ENCODE measurements at places on chromosomes 5 and 9.

DNA sequence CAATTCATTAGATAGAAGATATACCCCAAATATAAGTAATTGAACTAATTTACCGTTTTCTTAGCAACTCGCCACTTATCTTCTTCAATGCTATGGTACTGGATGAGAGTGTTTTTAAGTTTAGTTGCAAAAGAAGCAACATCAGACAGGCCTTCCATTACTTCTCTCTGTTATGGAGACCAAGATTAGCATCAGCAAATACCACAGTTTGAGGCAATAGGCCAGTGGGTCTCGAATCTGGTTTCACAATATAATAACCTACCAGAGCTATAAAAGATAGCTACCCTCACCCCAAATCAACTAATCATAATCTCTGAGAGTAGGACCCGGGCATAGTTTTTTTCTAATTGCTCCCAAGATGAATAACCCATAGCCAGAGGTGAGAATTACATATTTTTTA lies 5.1 kb downstream of the STARD4 start:
- DNase-seq, result no peak

GRCh38 chr9:84235511-84235910 lies 105.0 kb downstream of the SLC28A3 start:
- DNase-seq, result no peak

- no peak for DNase-seq
These were observed 13.3 kb upstream of the LPCAT1 start for GRCh38 chr5:1536871-1537602.

- DNase-seq, result no peak
These were observed 121.2 kb upstream of the IRX2 start for GRCh38 chr5:2872676-2873075.

DNA sequence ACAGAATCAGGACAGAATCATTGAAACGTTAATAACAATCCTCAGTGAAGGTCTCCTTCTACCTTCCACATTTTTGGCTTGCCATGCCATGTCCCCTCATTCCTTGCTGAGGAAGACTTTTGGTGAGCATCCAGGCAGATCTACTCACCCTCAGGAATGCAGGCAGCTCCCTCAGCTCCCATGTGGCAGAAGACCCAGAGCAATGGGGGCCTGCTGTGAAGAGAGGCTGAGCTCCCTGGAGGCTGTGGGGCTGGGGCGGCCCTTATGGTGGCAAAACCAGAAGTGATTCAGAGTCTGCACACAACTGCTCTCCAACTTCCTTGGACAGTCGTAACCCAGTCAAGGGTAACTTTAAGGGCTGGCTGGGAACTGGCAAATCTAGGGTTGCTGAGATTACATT lies 247.2 kb upstream of the EFNA5 start:
- no peak for DNase-seq

- DNase-seq, result no peak
These were observed 9.4 kb downstream of the NDUFS6 start for GRCh38 chr5:1810581-1811101.

GRCh38 chr5:66242050-66242715 lies 98.1 kb downstream of the SREK1 start:
- peak; percentile 26 for DNase-seq

DNA sequence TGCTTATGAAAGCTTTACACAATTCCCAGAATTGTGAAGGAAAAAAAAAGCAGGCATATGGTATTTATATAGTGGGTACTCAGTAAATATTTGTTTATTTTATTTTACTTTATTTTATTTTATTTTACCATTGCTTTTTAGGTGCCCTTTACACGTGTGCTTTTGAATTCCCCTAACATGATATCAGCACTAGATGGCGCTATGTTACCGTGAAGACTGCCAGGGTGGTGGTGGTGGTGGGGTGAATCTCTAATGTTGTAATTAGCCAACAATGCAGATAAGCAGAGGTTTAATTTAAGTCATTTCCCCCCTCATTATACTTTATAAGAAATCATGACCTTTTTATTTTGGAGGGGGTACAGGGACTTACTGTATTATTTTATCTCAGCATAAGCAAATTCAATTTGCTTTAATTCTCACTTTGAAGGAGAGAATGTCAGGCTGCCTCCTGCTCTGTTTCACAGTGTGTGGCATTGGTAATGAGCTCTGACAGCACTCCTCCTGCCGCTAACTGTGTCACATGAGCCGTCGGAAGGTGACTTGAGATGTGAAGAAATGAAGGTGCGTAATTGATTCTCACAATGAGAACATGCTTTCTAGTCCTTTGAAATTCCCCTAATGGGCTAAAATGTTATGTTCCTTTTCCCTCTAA lies 165.6 kb downstream of the YTHDC2 start:
- DNase-seq, result peak; percentile 66

DNA sequence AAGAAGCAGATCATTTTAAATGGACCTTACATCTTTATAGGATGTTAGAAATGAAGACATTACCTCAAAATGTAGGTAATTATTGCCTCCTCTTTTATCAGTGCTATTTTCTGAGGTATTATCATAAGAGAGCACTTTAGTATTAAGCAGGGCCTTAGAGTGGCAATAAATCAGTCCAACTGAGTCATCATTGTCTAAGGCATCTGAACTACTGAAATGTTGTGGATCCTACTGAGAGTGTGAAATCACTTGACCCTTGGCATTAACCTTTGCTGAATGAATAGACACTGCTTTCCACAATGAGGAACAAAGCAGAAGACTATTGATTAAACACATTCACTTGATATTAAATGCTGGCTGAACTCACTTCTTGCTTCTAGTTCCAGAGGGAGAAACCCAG lies 224.6 kb upstream of the ARRDC3 start:
- DNase-seq, result no peak

DNA sequence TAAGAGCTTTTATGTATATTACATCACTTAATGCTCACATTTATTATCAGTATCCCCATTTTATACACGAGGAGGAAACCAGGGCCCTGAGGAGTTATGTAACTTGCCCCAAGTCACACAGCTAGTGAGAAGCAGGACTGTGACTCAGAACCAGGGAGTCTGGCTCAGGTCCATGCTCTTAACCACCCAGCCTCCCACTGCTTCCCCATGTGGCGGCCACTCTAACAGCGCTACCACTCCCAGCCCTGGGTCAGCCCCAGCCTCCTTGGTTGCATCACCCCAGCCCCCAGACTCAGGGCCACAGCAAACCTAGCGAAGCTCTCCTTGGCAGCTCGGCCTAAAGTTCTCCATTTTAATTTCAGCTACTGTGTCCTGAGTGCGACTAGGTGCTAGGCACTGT lies 159.1 kb downstream of the PAX5 start:
- peak; percentile 33 for DNase-seq

- DNase-seq, result no peak
These were observed 195.0 kb downstream of the PDE4D start for GRCh38 chr5:59698207-59699178.

- no peak for DNase-seq
These were observed 20.3 kb downstream of the PAIP2 start for GRCh38 chr5:139361835-139362429.

Measured in fibroblast of pulmonary artery (primary cell).